GM19239 (cell line): ENCODE measurements at places on chromosomes 5 and 9.

DNA sequence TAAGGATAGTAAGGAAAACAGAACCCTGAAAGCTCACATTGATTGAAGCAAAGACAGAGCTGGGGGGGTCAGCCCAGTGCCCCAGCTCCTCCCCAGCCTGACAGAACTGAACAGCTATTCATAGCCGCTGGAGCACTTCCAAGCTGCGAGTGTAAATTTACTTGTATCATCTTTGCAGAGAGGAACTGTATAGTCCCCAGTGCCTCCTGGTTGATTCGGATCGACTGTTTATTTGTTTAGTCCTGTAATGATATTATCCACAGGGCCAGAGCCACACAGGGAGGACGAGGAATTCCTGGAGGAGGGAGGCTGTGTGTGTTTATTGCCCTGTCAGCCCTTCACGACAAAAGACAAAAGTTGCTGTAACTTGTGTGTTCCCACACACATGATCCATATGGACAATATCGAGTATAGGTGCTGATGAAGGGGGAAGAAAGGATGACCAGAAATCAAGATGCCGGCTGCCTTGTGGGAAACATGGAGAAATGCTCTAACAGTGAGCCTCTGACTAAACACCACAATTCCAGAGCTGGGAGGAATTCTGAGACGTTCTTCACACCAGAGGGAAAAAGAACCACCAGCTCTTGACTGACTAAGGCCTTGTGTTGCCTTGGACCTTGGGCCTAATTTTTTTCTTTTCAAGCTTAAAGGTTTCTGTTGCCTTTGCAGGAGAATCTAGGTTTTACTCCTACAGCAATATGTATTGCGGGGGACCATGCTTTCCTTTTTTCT is 31.1 kb downstream of the FOXD1 start:
- DNase-seq: no peak

DNA sequence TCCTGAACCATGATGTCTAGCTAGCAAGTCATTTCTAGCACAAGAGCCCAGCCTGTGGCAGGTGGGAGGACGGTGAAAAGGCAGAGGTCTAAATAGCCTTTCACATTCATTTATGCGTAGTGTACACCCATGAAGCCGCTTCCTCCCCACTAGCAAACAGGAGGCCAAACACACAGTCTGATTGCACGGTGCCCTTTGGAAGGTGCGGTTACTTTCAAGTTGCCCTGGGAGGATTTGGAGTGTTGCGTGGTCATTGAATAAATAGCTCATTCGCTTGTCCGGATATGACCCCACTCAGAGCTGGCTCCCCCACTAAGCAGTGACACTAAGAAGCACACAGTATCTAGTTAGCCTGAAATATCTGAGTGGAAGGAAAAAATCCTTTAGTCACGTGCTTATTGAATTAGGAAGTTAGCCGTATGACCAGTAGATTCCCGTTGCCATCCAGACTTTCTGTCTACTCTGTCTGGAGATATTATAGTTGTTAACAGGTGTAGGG is 664 bp upstream of the ARSB start:
- DNase-seq: peak; percentile 39

DNA sequence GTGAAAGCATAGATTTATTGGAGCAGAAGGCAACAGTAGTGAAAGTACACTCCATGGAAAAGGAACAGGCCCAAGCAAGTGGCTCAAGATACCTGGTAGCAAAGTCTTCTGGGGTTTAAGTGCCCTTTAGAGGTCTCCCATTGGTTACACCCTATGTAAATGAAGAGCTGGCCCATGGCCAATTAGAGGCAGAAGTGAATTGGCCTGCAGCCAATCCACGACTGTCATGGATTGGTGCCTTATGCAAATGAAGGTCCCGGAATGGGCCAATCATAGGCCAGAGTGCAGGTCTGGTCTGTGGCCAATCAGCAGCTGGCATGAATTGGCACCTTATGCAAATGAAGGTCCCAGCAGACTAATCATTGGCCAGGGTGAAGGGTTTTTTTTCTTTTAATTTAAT is 64.2 kb upstream of the PCSK5 start:
- DNase-seq: no peak

- DNase-seq: no peak
Measured at GRCh38 chr9:120289990-120290975, 289.7 kb downstream of the CDK5RAP2 start.

- DNase-seq: no peak
Measured at GRCh38 chr9:14478175-14479162, 164.5 kb upstream of the NFIB start.

- DNase-seq: no peak
Measured at GRCh38 chr5:110055302-110055701, 365.6 kb downstream of the MAN2A1 start.

DNA sequence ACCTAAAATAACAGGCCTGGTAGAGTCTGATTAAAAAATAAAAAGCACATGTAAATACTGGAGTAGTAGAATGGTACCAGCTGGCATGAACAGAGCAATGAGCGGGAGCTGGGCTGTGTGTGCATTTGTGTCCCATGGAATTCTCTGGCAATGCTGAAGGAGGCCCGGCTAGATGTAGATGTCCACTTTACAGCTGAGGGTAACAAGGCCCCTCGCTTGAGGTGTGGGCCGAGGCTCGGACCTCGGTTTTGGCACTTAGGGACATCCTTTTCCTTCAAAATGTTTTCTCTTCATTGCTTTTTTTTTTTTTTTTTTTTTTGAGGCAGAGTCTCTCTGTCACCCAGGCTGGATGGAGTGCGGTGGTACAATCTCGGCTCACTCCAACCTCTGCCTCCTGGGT is 1.5 kb upstream of the FGD3 start:
- no peak for DNase-seq

DNA sequence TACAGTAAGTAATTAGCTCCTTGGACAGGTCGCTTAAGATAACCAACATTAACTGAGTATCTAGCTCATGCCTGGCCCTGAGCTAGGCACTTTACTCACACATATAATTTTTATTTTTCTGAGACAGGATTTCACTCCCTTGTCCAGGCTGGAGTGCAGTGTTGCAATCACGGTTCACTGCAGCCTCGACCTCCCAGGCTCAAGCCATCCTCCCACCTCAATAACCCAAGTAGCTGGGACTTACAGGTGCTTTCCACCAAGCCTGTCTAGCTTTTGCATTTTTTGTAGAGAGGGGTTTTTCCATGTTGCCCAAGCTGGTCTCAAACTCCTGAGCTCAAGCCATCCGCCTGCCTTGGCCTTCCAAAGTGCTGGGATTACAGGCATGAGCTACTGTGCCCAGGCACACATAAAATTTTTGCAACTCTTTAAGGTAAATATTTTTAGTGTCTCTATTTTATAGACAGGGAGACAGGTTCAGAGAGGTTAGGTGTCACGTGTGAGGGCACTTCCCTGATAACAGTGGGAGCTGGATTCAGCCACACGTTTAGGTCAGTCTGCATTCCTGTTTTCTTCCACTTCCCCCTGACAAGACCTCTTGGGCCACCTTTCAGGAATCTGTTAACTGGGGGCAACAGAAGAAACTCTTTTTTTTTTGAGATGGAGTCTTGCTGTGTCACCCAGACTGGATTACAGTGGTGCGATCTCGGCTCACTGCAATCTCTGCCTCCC is 18.2 kb downstream of the HBEGF start:
- DNase-seq: no peak

GRCh38 chr9:100375658-100376057 is 22.9 kb upstream of the TEX10 start:
- no peak for DNase-seq

DNA sequence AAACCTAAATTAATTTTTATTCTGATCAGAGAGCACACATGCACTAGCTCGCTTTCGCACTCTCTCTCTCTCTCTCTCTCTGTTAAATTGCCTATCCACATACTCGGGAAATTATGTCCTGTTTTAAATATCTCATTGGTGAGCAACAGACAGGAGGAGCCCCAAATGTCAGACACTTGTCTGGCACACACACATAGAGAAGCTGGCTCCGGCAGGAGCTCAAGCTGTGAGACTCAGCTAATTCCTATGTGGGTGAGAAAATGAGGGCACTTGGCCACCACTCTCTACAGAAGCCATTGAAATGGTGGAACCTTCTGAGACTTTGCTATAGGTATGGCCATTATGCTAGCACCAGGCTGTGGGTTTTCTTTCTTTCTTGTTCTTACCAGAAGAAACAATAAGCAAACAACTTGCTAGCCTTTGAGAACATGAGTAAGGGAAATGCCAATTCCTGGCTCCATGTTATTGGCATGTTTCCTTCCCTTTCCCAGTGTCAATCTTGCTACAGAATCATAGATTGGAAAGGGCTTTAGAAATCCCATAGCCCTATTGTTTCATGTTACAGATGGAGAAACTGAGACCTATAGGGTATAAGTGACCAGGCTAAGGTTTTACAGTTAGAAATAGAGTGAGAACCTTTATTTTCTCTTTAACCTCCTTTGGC is 9.0 kb downstream of the RFX3 start:
- DNase-seq: no peak

GRCh38 chr9:126805554-126806262 is 868 bp downstream of the ZBTB43 start:
- DNase-seq: peak; percentile 61

DNA sequence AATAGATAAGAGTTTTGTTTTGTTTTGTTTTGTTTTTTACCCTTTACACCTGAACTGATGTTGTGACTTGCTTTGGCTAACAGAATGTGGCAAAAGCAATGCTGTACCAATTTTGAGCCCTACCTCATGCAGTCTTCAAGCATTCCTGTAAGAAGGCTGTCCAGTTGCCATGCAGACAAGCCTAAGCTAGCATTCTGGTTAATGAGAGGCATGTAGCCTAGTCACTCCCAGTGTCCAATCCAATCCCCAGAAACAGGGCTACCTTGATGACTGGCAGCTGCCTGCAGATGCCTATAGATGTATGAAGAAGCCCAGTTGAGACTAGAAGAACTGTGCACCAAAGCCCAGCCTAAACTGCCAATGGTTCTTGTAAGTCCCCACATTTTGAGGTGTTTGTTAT is 9.4 kb upstream of the EFNA5 start:
- no peak for DNase-seq

DNA sequence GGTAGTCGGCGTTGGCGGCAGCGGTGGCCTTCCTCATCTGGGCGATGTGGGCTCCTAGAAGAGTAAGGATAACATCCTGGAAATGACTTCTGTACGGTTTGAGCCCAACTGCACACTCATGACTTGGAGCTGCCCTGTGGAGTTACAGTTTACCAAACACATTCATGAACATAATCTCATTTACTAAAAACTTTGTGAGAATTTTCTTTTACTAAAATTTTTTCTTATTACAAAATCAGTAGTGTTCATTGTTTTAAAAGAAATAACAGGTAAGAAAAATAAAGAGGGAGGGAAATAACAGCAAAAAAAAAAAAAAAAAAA is 5.3 kb downstream of the FOXE1 start:
- DNase-seq: no peak

- DNase-seq: peak; percentile 40
Measured at GRCh38 chr5:36739751-36740221, 133.4 kb downstream of the SLC1A3 start.

- DNase-seq: peak; percentile 10
Measured at GRCh38 chr9:72526901-72527800, 5.7 kb downstream of the TMC1 start.

- DNase-seq: no peak
Measured at GRCh38 chr5:91956738-91957137, 573.6 kb upstream of the ARRDC3 start.

DNA sequence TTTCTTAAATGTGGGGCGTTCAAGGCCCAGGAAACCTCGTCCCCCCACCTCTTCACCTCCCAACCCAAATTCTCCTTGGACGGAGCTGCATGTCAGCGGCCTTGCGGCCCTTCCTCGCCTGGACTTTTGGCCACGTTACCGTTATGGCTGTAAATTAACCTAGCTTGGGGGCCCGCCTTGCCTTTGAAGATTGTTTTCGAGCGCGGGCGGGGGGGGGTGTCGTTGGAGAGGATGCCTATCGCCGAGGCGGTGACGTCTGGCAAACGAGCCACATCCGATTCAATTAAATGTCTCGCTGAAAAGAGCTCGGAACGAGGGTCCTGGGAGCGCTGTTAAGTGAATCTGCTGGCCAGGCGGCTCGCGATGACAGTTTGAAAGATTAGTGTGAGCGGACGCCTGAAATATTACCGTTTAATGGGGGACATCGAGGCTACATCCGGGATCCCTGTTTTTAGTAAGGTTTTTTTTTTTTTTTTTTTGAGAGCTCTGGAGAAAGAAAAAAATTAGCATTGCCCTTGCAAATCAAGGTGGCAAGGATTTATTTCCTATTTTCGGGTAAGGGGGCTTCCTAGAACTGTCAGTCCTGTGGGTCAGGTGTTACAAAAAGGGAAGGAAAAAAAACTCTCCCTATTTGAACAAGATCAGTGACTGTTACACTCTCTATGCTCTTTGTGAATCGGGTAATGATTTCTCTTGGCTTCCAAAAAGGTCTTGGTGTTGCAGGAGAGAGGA is 2.3 kb upstream of the NKX2-5 start:
- no peak for DNase-seq

GRCh38 chr9:27154908-27155307 is 45.9 kb downstream of the TEK start:
- no peak for DNase-seq

- DNase-seq: no peak
Measured at GRCh38 chr5:133284306-133284705, 232.5 kb downstream of the HSPA4 start.

DNA sequence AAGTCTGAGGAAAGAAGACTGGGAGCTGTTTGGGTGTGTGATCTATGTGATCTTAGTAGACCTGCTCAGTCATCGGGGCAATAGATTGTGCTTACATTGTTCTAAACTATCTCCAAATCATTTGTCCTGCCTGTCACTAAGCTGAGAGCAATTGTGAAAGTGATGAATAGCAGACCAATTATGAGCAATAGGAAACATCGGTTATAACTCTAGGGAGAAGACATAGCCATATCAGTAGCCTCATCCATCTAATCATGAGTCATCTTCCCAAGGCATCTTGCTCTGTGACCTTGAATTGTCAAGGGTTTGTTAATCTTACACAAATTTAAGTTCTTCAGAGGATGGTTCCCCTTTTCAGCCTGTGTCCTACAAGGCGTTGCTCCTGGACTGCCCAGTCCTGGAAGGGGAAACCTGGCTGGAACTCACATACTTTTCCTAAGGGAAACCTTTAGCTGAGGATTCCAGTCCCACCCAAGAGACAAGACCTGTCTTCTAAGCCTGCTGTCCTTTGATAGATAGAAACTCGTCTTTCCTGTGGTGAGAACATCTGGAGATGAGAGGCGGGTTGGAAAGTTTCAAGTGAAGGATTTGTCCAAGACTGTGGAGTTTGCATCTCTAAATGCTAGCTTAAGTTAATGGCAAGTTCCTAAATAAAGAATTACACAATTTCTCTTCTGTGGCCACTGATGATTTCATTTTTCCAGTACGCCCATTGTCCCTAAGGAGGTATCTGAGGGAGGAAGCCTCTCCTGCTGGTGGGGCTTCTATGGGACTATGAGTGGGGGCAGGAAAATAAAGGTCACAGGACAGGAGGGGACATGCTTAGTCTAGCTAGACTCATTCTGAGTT is 53.9 kb upstream of the TRIM32 start:
- no peak for DNase-seq

DNA sequence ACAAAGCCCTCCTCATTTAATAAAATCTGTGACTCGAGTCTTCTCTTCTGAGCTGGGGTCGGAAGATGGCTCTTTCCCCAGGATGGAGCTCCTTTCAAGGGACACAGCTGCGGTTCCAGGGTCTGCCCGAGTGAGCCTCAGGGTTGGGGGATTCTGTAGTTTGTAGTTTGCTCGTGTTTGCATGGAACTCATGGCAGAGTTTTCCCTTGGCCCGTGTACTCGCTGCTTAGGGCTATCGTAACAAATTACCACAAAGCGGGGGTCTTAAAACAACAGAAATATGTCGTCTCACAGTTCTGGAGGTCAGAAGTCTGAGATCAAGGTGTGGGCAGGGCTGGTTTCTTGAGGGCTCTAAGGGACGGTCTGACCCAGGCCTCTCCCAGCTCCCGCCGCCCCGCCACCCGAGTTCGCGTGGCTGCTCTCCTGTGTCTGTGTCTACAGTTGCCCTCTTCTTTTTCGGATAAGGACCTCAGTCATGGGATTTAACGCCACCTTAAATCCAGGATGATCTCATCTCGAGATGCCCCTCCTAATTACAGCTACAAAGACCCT is 13.9 kb upstream of the LPCAT1 start:
- no peak for DNase-seq
